Subcutaneous adipose tissue (tissue), 4 donors: ENCODE measurements at places on chromosomes 4 and X. TPM values are rescaled to one million over a fixed set of nuclear protein-coding genes. Genes with fewer than 3 reads are reported as not detected.

Gene ZNF185
- total RNA-seq: 5.4 TPM

Gene PNMA6A
- total RNA-seq: 1.9 TPM

Gene GLRB
- 2.3 TPM for total RNA-seq

Gene CAMK2D
- 81.3 TPM for total RNA-seq

Gene TBC1D9
- 57.1 TPM for total RNA-seq

Gene NDNF
- total RNA-seq: 4.8 TPM

Gene HS3ST1
- total RNA-seq: 2.1 TPM

Gene NALF2
- not detected for total RNA-seq

Gene DUX4
- not detected for total RNA-seq

Gene TRIM61
- 1.0 TPM for total RNA-seq

Gene NUDT6
- 6.8 TPM for total RNA-seq

Gene CAPN6
- total RNA-seq: 0.57 TPM

Gene CLDN2
- total RNA-seq: not detected

Gene NIPAL1
- not detected for total RNA-seq

Gene RBMXL3
- not detected for total RNA-seq

Gene PHOX2B
- not detected for total RNA-seq

Gene NLGN4X
- 1.2 TPM for total RNA-seq

Gene NKX3-2
- 0.44 TPM for total RNA-seq

Gene OPHN1
- total RNA-seq: 11.4 TPM

Gene CTAG2
- not detected for total RNA-seq

Gene ASB12
- not detected for total RNA-seq

Gene ALB
- not detected for total RNA-seq

Gene AMBN
- total RNA-seq: not detected

Gene CT83
- not detected for total RNA-seq

Gene XAGE1A
- not detected for total RNA-seq

Gene NSG1
- not detected for total RNA-seq

Gene PAK3
- total RNA-seq: 2.3 TPM

Gene GABRE
- total RNA-seq: 317 TPM

Gene CTAG1A
- total RNA-seq: not detected

Gene STK32B
- 3.2 TPM for total RNA-seq

Gene MAP3K15
- not detected for total RNA-seq

Gene PRKG2
- total RNA-seq: 0.44 TPM

Gene DCAF12L2
- 0.51 TPM for total RNA-seq

Gene WNK3
- total RNA-seq: 1.1 TPM

Gene CENPVL1
- total RNA-seq: not detected

Gene SUPT20HL2
- total RNA-seq: not detected

Gene FRG2
- not detected for total RNA-seq

Gene INTU
- total RNA-seq: 4.6 TPM

Gene LDOC1
- total RNA-seq: 4.9 TPM

Gene EXOC1L
- total RNA-seq: not detected

Gene TMPRSS11B
- total RNA-seq: not detected

Gene FMR1
- total RNA-seq: 30.3 TPM

Gene NCAPG
- 2.0 TPM for total RNA-seq

Gene RPL10
- 3,672 TPM for total RNA-seq

Gene AMMECR1
- total RNA-seq: 3.2 TPM

Gene AFM
- not detected for total RNA-seq

Gene TMPRSS11D
- not detected for total RNA-seq

Gene SLC26A1
- not detected for total RNA-seq

Gene CFI
- 18.9 TPM for total RNA-seq
